ENCODE measurements at places on chromosomes 4 and X.
A peak's percentile ranks its signal among the peaks of the same experiment; 100 is the strongest.

DNA sequence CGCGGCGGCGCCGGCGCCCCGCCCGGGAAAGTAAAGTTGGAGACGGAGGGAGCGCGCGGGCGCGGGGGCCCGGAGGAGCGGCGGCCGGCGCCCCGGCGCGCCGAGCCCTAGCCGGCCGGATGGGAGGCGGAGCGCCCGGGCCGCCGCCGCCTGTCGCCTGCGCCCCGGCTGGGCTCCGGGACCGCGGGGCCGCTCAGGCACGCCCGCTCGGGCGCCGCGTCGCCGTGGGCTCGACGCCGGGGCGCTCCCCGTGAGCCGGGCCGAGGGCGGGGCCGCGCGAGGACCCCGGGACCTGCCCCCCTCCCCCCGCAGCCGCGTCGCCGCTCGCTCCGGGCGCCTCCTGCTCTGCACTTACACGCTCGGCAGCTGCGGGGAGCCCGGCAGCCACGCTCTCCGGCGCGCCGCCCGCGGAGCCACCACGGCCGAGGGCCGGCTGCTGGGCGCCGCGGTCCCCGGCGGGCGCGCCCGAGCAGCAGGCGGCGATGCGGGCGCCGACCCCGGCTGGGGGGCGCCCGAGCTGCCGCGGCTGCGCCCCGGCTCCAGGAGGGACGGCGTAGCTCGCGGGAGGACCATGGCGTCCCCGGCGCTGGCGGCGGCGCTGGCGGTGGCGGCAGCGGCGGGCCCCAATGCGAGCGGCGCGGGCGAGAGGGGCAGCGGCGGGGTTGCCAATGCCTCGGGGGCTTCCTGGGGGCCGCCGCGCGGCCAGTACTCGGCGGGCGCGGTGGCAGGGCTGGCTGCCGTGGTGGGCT lies at the start of gene ADRA2C:
ADRA2C (plus strand) TSS at position 350 of the 749 bp plus-strand sequence; CDS start at position 572, 222 bp downstream.
- no peak for DNase-seq

- no peak for DNase-seq
Measured at GRCh38 chrX:40068048-40068447, 29.7 kb downstream of the BCOR start.

- peak; percentile 58 for DNase-seq
Measured at GRCh38 chr4:25925486-25926201, 11.6 kb downstream of the SMIM20 start.

- peak; percentile 20 for DNase-seq
Measured at GRCh38 chrX:118423558-118423957, 72.1 kb upstream of the DOCK11 start.

DNA sequence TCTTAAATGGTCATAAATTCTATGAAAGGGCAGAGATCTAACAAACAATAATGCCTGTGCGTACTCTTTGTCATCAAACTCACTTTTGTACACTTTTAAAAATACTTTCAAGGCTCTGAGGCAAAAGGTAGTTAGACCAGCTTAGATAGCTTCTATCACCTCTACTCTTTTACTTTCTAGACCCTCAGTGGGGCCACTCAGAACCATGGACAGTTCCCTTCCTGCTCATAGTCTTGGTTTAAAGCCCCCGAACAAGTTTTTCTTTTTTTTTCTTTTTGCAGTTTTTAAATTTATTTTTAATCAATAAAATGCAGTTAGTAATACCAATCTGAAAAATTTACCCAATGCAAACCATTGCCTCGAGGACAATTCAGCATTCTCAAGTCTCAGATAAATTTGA lies 460.5 kb upstream of the CNKSR2 start:
- no peak for DNase-seq

GRCh38 chr4:39085891-39086290 lies 23.9 kb downstream of the KLHL5 start:
- no peak for DNase-seq
